Omental fat pad (tissue), 4 donors: ENCODE measurements at places on chromosomes 11 and 22. TPM values are rescaled to one million over a fixed set of nuclear protein-coding genes. Genes with fewer than 3 reads are reported as not detected.

The HOATZ gene
- total RNA-seq, result not detected

GRCh38 chr11:135027461-135027860 is 615.4 kb upstream of the B3GAT1 start:
- DNase-seq, result no peak

- DNase-seq, result no peak
These were observed 115.0 kb downstream of the CACNA1I start for GRCh38 chr22:39685336-39686177.

- no peak for DNase-seq
These were observed 44.1 kb downstream of the GNB1L start for GRCh38 chr22:19810381-19811201.

GRCh38 chr11:115869780-115870431 is 365.7 kb upstream of the CADM1 start:
- DNase-seq, result no peak
